ENCODE measurements at places on chromosomes 4 and X. TPM values are rescaled to one million over a fixed set of nuclear protein-coding genes. Genes with fewer than 3 reads are reported as not detected.
A peak's percentile ranks its signal among the peaks of the same experiment; 100 is the strongest.

DNA sequence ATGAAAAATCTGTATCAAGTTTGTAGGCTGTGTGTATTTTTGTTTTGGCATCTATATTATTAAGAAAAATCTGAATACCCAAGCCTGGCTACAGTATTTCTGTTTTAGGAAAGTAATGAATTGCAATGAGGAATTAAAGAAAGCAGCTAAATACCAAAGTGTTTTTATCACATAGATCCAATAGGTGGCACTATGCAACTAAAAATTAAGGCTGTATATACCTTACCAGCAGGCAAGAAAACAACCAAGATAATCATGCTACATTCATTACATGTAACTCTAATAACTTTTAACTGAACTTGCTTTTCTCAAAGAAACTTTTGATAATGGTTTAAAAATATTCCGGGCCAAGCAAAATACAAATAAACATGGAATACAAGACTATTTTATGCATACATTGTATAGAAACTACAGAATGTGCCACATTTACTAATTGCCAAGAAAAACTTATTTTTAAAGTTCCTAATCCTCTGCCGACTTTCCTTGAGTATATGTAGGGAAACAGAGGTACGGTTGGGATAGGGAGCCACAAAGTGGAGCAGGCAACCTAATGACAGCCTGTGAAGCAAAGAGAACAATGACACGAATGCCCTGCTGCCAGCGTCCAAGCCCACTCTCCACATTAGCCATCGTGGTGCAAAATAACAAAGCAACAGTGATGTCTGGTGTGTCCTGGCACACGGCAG is 63.7 kb downstream of the SEC24D start:
- ATAC-seq = peak; percentile 52

GRCh38 chr4:86203176-86203575 is 156.7 kb downstream of the MAPK10 start:
- no peak for ATAC-seq

GRCh38 chr4:13705521-13706041 is 78.1 kb upstream of the BOD1L1 start:
- ATAC-seq = no peak

- ATAC-seq = no peak
These were observed 8.1 kb upstream of the HSD17B10 start for GRCh38 chrX:53442322-53442631.

- ATAC-seq = no peak
These were observed 10.0 kb upstream of the ANXA10 start for GRCh38 chr4:168082379-168082778.

DNA sequence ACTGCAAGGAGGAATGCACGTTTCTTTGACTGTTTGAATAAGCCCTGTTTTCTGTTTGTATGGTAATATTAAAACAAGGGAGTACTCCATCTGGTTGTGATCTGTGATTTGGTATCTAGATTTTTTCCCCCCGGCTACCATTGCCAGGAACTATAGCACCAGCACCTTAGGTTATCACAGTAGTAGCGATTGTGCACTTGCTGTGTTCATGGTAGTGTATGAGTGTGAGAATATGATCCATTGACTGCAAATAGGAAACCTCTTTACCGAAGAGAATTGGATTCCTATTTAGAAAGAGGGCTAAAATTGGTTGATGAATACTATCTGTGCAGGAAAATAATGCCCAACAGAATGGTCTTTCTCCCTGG is 69.9 kb downstream of the LARP7 start:
- ATAC-seq = no peak

The GRIA2 gene
- total RNA-seq = not detected

The TLR3 gene
- total RNA-seq = 0.32 TPM

The PARM1 gene
- total RNA-seq = 0.11 TPM

The STBD1 gene
- 1.8 TPM for total RNA-seq

The FAT1 gene
- not detected for total RNA-seq

The NEUROG2 gene
- not detected for total RNA-seq

The TMEM131L gene
- 30.9 TPM for total RNA-seq

All from activated T-helper 17 cell treated with anti-CD3 and anti-CD28 coated beads, Interleukin-2, amount 50 U/mL, for 72 hours (primary cell).